NCI-H345 (cell line): ENCODE measurements at places on chromosomes 5 and 9.

DNA sequence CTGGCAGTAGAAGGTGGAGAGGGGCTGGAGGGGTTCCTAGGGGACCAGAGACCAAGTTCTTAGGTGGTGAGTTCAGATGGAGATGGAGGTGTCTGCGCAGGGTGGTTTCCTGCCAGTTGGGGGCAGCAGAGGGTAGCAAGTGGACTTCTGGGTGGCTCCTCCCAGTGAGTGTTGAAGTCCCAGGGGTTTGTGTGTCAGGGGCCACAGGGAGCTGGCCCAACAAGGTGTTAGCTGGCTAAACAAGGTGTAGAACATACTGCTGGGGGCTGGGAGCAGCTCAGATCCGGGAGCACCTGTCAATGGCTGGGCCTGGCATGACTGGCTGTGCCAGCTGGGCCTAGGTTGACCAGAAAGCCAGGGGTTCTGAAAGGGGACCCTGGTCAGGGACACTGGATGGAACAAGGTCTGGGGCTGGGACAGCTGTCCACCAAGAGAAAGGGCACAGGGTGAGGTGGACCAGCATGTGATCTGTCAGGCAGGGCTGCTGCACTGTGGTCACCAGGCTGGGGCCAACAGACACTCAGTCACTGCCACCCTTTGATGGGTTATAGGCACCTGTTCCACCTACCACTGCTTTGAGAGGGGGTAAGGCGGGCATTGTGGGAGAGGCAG lies 35.6 kb downstream of the DAB2IP start:
- peak; percentile 49 for DNase-seq

- DNase-seq = no peak
These were observed 653.6 kb downstream of the RAB3C start for GRCh38 chr5:59236448-59236847.

- DNase-seq = peak; percentile 78
These were observed 117.9 kb upstream of the CDH18 start for GRCh38 chr5:20105915-20106314.

DNA sequence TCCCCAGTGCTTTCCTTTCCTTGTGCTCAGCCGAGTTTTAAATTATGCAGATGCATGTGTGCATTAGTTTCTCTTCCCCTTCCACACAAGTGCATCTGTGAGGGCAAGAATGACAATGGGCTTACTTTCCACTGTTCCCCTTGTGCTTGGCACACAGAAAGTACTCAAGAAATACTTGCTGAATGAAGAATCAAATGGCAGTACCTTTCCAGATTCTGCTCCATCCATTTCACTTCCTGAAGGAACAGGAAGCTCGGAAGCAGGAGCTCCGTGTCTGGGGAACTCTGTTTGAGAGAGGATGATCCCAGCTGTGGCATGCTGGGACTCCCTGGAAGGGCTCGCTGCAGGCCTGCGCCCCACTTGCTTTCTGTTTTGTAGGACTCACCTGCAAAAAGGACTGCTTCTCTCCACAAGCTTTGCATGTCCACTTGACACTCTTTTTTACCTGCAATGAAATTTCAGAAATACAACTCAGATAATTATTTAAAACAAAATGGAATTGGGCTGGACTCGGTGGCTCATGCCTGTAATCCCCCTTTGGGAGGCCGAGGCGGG lies 5.5 kb downstream of the MRNIP start:
- DNase-seq = no peak

DNA sequence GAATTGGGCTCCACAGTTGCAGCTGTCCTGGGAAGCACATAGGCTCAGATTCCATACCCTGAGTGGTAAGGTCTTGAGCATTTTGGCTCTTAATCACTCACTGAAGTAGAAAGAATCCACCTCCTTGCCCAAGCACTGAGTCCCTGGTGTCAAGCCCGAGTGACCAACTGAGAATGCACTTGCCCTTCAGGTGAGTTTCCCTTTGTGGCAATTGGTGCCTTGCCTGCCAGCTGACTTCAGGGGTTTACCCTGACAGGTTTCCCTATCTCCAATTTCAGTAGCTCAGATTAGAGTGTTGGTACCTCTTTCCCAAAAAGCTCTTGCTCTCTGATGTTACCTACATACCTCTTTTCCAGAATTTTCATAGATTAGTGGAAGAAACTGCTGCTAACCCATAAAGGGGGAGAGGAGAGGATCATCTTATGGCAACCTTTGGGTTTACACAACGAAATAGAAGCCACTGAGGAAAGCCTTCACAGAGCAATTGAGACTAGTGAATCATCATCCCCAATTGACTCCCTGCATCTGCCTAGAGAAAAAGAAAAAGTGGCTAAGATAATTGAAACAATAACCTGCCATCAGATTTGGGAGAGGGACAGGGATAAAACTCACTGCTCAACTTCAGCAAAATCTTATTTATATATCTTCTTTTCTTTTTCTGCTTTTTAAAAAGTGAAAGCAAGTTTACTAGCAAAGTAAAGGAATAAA lies 48.6 kb downstream of the CCL28 start:
- no peak for DNase-seq

DNA sequence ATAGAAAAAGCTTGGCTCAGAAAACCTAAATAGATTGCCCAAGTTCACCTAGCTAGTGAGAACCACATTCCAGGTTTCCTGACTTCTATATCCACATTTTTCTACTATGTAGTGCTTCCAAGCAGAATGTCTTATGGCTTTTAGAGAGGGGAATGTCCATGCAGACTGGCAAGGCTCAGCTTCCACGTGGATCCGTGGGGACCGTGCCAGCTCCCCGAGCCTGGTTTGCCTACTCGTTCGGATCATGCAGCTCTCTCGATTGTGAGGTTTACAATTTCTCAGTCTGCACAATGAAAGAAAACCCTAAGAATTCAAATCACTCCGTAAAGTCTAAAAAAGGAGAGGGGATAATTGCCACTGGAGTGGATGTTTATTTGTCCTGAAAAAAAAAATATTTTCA lies 256.5 kb upstream of the NR4A3 start:
- no peak for DNase-seq

- DNase-seq = peak; percentile 65
These were observed 62.9 kb downstream of the GADD45G start for GRCh38 chr9:89667726-89668125.

GRCh38 chr9:129551393-129551973 lies 69.4 kb downstream of the C9orf50 start:
- DNase-seq = no peak

GRCh38 chr9:121757281-121757585 lies 105.8 kb downstream of the DAB2IP start:
- no peak for DNase-seq

DNA sequence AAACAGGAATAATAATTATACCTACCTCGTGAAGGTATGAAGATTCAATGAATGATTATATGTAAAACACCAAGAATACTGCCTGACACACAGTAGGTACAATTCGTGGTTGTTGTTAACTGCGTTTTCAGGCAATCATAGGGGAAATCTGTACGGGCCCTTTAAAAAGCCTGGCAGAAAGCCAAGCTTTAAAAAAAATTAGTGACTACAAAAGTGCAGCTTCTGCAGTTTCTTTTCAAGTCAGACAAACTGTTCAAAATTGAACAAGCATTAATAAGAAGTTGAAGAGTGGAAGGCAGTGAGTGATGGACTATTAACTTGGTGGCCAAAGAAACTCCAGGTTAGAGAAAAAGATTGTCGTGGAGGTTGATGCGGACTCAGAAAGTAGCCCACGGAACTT lies 85.9 kb upstream of the TRIO start:
- DNase-seq = no peak

DNA sequence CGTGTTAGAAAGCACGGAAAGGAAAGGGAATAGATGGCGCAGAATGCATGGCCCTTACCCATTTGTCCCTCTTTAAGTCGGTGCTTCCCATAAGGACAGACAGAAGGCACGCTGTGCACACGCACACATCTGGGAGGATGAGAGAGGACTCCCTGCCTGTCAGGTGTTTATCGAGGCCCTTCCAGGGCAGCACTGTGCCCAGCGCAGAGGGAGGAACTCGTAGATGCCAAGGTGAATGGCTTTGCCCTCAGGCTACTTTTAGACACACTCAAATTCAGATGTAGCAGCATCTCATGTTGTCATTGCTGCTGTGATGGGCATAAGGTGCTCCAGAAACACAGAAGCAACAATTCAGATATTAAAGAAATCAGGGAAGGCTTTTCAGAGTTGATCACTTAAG lies 70.2 kb upstream of the CTSL start:
- no peak for DNase-seq

DNA sequence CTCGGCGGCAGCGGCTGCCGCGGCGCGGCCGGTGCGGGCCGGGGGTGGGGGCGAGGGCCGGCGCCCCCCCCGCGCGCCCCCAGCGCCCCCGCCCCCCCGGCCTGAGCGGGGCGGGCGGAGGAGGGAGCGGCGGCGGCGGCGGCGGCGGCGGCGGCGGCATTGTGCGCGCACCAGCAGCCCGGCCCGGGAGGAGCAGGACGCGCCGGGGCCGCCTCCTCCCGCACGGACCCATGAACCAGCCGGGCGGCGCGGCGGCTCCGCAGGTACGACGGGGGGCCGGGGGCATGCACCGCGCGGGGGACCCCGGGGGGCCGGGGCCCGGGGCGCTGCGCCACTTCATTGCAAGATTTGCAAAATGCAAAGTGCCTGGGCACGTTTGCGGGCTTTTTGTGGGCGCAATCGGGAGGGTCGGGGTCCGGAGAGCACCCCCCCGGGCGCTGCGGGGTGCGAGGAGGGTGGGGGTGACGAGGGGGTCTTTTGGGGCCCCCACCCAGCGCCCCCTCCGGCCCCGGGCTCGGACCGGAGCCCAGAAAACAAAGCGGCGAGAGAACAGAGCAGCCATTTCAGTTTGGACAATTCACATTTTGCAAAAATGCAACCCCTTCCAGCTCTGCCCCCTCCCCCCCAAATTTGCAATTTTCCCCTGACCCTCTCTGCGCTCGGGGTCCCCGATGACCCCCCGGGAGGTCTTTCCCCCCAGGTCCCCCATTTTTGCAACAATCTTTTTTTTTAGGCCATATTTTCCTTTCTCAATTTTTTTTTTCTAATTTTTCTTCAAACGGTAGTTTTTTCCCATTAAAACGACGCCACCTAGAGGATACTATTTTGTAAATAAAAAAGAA lies at the start of gene ZNF618:
Gene ZNF618 (plus strand): TSS at position 159 of the 842 bp plus-strand sequence. CDS start 72 bp downstream, at position 231.
- peak; percentile 37 for DNase-seq

- no peak for DNase-seq
These were observed 20.7 kb downstream of the FBXW5 start for GRCh38 chr9:136923881-136924280.

DNA sequence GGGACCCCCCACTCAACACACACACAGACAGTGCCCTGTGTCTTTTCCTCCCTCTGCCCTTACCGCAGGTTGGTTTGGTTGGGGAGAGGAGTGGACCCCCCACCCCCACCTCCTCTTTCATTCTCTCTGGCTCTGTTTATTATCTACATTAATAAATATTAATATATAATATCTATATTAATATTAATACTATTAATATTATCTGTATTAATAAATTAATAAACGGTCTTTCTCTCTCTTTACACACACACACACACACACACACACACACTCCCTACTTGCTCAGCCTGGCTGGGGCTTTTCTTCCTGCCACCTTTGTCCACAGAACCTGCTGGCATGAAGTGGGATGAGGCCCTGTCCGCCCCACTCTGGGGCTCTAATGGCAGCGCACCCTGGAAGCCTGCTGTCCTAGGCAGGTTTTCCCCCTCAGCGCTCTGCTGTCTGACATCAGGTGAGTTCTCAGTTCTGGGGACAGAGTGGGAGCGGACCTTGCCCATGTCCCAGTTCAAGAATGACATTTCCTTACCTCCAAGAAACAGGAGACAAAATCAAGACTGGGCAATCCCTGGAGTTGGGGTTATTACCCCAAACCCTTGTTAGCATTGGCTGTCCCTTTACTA lies 10.5 kb upstream of the SMIM32 start:
- no peak for DNase-seq

- DNase-seq = no peak
These were observed 65.5 kb upstream of the OSMR start for GRCh38 chr5:38780316-38780715.

- peak; percentile 81 for DNase-seq
These were observed 246.6 kb downstream of the SLCO4C1 start for GRCh38 chr5:102049517-102049916.

DNA sequence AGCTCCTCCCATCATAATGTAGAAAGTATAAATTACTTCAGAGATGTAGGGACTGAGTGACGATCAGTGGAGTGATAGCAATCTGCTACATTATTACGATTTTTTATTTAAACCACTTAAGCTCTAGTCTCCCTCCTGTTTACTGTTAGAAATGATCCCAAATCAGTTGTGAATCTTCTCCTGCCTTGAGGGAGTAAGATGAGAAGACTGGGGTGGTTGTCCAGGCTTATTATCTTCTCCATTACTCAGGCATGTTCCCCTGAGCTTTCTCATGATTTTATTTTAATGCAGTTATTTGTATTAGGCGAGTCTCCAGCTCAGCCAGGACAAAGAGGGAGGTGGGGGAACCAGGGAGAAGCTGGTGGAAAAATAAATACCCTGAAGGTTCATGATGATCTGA lies 48.2 kb upstream of the CTNNA1 start:
- no peak for DNase-seq

DNA sequence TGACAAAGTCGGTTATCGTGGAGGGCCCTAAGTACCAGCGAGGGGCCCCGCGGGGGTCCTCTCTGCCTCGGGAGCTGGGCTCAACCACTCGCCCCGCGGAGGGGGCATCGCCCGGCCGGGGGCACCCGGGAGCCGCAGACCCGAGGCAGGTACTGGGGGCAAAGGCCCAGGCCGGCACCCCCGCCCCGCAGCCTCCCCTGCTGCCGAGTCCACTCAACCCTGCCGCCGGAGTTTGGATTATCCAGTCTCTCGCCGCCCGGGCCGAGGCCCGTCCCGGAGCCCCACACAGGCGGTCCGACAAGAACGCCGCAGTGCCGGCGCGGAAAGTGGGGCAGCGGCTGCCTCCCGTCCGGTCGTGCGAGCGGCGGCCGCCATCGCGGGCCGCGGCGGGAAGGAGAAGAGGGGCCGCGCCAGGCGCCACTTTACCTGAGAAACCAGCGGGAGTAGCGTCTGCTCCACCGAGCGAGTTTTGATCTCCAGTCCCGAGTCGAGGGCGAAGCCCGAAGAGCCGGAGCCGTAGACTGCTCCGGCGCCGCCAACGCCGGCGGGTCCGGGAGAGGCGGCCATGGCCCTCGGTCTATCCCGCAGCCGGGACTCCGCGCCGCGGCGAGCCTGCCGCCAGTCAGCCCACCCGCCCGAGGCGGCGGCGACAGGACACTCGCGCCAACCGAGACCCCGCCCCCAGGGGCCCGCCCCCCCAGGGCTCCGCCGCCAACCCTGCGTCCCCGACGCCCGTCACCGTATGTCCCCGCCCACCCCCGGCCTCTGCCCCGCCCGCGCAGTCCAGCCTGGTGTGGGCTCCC lies at the start of gene CTNNAL1:
Gene CTNNAL1 (minus strand): TSS at position 624 of the 803 bp plus-strand sequence. CDS start 57 bp downstream, at position 567.
- peak; percentile 92 for DNase-seq

- no peak for DNase-seq
These were observed 1474.3 kb upstream of the CDH6 start for GRCh38 chr5:29719171-29719570.
